Hematopoietic multipotent progenitor cell treated with erythropoietin and hydrocortisone succinate and interleukin-3 and kit ligand, for 6 days (in vitro differentiated cells): ENCODE measurements at places on chromosomes 1 and 21.

DNA sequence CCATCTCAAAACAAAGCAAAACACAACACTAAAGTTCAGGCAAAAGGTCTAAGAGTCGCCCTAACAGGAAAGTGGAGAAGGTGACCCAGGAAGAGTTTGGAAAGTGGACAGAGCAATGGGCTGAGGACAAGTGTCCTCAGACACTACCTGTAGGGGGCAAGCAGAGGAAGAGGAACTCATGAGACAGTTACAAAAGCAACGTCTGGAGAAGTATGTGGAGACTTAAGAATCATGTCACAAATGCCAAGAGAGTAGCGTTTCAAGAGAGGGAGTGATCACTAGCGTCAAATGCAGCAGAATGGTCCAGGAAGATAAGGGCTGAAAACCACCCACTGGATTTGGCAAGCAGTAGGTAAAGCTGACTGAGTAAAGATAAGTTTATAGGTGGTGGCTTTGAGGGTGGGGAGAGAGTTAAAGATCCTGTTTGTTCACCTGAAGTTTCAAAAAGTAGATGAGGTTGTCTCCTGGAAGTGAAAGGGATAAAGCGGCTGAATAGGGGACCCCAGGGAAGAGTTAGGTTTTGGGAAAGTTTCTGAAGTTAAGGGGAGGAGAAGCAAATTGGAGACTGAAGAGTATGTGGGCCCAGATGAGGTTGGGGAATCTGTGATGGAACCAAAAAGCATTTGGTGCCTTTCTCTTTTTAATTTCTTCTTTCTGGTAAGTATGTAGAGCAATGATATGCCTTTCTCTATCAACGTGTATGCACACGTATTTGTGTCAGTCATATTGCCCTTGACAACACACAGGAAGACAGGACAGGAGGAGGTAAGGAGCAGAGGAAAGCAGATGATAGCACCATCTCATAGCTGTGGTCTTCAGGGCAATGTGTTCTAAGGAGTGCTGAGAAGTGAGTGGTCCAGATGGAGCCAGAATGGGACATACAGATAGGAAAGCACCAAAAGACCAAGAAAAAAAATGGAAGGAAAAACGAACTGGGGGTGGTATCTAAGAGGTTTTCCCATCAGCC, 3.1 kb downstream of the BSDC1 start:
- peak; percentile 98 for DNase-seq

GRCh38 chr1:203622486-203622885, 4.1 kb upstream of the ATP2B4 start:
- DNase-seq, result no peak

DNA sequence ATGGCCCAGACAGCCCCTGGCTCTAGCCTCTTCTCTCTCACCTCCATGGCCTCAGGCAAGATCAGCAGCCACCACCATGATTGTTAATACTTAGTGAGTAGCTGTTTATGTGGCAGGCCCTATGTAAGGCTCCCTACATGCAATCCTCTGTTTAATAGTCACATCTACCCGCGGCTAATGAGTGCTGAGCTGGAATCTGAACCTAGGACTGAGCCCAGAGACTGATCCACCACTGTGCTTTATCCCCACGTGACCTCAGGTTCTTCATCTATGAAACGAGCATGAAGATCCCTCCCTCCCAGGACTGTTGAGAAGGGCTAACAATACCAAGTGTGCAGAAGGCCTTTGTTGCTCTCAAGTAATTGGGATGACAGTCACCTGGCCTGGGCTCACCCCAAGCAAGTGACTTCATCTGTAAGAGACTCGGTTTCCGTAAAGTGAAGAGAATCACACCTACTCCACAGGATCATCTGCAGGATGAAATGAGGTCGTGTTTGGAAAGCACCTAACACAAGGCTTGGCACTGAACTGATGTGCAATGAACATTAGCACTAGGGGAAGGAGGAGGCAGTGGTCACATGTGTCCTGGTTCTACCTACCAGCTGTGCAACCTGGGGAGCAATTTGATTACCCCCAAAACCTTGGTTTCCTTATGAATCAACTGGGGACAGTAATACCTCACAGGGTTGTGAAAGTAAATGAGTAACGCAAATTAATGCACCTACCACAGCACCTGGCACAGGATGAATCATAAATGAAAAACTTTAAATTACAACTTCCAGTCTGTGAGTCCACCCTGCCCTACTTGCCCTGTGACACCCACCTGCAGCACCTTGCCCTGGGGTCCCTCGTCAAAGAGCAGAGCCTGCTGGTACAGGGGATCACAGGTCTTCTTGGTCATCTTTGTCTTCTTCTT, 37.2 kb downstream of the RIMS3 start:
- DNase-seq, result no peak

DNA sequence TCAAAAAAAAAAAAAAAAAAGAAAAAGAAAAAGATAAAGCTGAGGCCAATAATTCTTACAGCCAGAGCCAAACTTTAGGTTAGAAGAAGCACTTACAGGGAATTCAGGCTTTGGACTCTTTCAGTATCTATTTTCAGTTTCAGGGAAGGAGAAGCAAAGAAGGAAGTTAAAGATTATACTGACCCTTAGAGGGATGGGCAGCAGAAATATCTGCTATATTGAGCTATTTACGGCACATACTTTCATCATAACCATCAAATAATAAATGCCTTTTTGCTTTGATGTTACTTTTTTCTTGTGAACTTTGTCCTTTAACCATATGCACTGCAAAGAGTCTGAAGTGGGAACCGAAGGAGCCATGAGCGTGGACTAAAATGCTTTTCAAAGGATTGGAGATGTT, 42.0 kb downstream of the TM2D1 start:
- DNase-seq, result no peak

- peak; percentile 93 for DNase-seq
These were observed 959 bp downstream of the CD58 start for GRCh38 chr1:116569776-116570357.

- no peak for DNase-seq
These were observed 236.6 kb downstream of the HHAT start for GRCh38 chr1:210565306-210565705.

DNA sequence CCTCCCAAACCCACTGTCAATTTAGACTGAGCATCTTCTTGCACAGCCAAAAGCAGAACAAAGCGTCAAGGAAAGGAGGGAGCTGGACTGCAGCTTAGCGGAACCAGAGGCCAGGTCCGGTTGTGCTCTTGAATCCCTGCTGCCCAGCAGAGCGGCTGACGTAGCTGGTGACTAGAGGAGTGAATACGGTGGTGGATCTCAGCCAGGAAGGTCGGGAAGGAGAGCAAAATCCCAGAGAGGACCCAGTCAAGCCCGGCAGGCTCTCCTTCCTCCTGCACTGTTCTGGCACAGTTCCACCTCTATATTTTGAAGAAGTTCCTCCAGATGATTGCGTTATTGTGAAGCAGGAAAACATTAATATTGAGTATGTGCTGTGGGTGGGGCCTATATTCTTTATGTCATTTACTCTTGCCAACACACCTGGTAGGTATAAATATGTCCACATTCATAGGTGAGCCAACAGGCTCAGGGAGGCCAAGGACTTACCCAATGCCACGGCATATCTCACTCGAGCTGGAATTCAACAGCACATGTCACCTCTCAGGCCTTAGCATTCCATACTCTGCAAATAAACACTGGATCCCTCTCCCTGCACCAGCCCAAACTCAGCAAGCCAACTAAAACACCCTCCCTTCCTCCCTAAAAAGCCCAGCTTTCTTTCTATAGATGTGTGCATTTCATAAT, 23.6 kb upstream of the ABCB10 start:
- no peak for DNase-seq

GRCh38 chr1:152646656-152647055, 16.5 kb upstream of the LCE2D start:
- no peak for DNase-seq

DNA sequence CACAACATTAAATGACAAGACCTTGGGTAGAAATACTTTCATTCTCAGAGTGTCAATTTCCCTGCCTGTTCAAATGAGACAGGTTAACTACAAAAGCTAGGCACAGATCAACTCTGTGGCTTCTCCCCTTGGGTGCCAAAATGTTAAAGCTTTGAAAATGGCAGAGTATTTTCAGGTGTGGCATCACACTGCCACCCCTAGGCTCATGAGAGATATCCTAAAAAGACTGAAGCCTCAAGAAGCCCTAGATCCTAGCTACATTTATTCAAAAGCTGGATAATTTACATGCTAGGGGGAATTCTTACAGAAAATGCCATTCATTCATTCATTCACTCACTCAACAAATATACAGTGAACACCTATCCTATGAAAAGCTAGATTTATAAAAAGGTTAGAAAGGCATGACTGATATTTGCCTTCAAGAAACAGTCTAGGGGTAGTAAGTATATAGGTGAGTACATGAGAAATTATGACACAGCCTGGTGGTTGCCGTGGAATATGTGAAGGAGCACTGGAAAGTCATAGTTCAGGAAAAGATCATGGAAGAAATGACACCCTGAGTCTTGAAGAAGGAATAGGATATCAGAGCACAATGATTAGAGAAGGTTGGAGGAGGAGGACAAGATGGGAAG, 15.9 kb upstream of the RAB4A start:
- DNase-seq, result peak; percentile 44

DNA sequence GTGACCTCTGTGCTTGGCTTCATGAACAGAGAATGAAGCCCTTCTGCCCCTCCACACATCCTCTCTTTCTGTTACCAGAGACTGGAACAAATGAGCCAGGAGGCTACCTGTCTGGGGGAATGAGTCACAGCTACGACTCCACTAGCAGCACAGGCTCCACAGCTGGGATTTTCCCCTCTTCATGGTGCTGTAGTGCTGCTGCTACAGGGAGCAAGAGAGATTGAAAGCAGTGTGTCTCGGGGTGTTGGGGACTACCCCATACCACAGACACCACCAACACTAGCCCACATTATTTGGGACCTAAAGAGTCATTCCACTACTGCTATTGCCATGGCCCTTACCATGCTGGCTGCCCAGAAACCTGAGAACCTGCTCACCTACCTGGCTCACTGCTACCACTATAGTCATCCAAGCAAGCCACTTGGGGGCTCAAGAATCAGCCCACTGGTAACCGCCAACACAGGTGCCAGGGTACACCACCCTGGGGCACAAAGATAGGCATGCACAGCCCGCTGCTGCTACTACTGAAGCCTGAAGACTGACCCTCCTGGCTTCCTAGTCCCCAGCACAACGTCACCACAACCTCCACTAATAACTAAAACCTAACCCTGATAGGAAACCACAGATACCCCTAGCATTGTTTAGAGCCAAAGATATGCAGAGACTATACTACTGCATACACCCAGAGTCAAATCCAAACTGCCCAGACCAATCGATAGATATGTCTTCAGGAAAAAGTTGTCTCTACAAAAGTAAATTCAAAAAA, 17.7 kb downstream of the CD1E start:
- no peak for DNase-seq

DNA sequence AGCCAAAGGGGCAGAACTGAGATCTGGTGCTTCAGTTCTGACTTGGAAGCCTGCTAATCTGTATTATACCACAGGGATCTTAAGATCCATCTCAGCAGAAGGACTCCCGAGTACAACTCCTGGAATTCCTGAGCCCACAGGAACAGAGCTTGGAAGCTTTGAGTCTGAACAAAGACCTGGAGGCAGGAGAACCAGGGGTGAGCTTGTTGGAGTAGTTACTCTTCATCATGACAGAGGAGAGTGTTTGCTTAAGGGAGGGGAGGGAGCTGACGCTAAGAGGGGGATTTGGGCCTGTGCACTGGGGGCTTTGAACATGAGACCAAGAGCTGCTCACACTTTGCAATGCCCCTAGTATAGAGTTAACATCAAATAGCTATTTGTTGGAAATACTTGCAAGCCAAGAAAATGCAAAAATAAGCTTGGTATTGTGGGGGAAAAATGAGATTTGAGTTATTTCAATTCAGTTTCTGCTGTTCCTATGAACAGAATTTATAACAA, 41.1 kb upstream of the TRABD2B start:
- DNase-seq, result no peak

DNA sequence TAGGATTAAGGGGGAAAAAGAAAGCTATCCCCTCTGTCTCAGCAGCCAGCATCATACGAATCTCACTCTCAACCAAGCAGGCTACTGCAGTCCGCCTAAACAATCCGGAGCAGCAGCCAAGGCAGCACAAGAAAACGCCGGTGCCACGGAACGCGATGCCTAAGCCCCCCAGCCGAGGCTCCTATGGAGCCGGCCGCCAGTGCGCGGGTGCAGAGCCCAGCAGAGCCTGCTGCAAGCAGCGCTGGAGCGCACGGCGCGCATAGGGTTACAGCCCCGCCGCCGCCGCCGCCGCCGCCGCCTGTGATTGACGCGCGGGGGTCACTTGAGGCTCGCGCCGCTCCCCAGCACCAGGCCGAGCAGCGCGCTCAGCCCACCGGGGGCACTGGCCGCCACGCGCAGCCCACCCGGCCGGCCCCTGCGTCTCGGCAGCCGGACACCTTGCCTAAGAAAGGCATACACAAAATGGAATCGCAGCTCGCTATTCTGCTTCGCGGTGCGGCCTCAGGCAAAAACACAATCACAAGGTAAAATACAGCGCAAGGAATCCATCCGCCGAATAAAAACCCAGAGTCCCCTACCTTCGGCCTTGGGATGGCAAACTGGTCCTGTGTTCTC, 780 bp downstream of the HIVEP3 start:
- DNase-seq, result peak; percentile 39

GRCh38 chr1:154212083-154212482, 6.0 kb upstream of the CFAP141 start:
- no peak for DNase-seq

GRCh38 chr1:209095627-209096595, 487.6 kb upstream of the CAMK1G start:
- no peak for DNase-seq

DNA sequence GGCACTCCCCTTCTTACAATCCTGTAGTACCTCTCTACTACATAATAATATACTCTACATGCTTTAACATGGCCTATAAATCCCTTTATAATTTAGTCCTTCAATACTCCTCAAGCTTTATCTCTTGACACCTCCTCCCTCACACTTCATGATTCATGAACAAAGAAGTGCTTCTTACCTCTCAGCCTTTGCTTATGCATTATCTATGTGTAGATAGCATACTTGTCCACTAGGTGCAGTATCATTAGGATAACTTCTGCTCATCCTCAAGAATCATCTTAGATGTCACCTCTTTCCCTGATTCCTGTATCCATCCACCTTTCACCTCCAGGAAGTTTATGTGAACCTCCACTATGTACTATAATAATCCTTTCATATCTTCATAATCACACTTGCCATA, 74.4 kb downstream of the COL24A1 start:
- peak; percentile 19 for DNase-seq

- no peak for DNase-seq
These were observed 174.2 kb downstream of the RUNX1 start for GRCh38 chr21:34874684-34875513.

GRCh38 chr1:207698822-207699483, 52.9 kb upstream of the CD46 start:
- DNase-seq, result peak; percentile 75

DNA sequence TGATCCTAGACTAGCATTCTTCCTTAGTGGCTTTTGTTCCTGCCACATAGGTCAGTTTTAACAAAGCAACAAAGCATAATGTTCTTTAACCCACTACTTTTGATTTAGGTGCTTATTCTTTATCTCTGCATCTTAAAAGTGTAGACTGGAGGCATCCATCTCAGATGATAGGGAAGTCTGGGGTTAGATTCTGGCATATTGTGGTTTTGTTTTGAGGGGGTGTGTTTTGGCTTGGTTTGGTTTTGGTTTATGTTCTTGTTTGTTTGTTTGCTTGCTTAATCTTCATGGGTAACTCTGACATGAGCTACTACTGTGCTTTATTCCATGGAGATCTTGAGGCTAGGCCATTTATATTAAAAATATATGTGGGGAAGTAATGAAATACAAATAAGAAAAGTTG, 40.3 kb upstream of the MYOCOS start:
- peak; percentile 11 for DNase-seq
